Panc1 (cell line): ENCODE measurements at places on chromosomes 11 and 22.

DNA sequence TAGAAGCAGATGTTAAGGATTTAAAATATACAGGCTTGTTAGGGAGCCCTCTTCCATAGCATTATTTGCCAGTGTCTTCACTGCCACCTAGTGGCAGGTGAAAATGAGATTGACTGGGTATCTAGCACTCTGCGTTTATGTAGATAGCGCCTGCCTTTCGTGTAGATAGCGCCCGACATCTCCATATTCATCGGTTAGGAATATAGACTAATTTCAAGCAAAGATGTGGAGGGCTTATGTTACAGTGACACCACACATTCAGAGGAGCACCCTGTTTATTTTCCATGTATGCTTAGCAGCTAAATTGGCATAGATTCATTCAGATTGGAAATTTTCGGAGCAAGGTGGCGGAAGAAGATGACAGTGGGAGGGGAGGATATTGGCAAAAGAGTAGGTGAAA is 72.0 kb downstream of the SLC5A12 start:
- H3K4me1 ChIP-seq = no peaks in the 10 kb centered on the region
- 0 out of 2 replicates have a peak, but pooled peaks cover 2% of the 10 kb centered on the region for H3K27me3 ChIP-seq
- H3K27ac ChIP-seq = no peak overlapping the region
- DNase-seq = peak; percentile 36
- H3K36me3 ChIP-seq = no peaks in the 10 kb centered on the region

DNA sequence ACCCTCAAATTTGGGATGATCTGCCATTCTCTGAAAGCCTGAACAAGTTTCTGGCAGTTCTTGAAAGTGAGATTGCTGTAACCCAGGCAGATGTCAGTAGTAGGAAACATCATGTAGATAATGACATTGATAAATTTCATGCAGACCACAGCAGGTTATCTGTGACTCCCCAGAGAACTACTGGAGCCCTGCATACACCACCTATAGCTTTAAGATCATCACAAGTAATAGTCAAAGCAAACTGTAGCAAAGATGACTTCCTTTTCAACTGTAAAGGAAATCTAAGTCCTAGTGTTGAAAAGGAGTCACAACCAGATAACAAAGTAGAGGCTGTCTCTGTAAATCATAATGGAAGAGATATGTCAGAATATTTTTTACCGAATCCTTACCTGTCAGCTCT is 31.0 kb downstream of the DDIAS start:
- H3K27me3 ChIP-seq = no peaks in the 10 kb centered on the region
- no peak overlapping the region for H3K27ac ChIP-seq
- peaks cover 13% of the 10 kb centered on the region for H3K36me3 ChIP-seq
- H3K4me3 ChIP-seq = no peak overlapping the region
- no peaks in the 10 kb centered on the region for H3K4me1 ChIP-seq
- no peak for DNase-seq

GRCh38 chr11:32231909-32232493 is 141.1 kb downstream of the RCN1 start:
- no peak overlapping the region for H3K27ac ChIP-seq
- H3K4me3 ChIP-seq = no peak overlapping the region
- DNase-seq = no peak
- H3K27me3 ChIP-seq = peaks cover 15% of the 10 kb centered on the region; the same call in 1 of the 2 replicates
- no peaks in the 10 kb centered on the region for H3K36me3 ChIP-seq

DNA sequence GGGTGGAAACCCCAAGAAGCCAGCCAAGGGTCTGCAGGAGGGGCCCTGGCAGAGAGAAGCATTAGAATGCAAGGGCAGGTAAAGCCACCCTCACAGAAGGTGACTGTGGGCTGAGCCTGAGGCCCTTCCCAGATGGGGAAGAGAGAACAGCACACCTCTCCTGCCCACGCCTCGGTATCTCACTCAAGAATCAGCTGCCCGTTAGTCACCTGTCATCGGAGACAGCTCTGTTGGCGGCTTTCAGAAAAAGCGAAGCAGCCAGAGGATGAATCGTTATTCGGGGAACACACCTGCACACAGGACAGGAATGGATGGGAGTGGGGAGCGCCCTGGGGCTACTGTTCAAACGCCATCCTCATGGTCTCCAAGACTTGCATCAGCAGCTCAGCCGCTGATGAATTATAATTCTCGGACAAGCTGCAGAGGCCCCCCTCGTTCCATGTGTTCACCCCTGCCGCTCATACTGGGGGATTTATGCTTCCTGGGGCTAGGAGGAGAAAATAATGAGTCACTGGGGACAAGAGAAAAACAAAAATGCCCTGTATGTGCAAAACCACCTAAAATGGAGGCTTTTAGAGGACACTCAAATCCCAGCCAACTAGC is 21.6 kb upstream of the TMA7B start:
- H3K4me3 ChIP-seq = no peak overlapping the region
- peaks cover 4% of the 10 kb centered on the region for H3K27me3 ChIP-seq
- no peaks in the 10 kb centered on the region for H3K4me1 ChIP-seq
- no peak for DNase-seq
- H3K27ac ChIP-seq = no peak overlapping the region

GRCh38 chr11:119319700-119320239 is 2.8 kb upstream of the MCAM start:
- peaks cover 55% of the 10 kb centered on the region for H3K4me1 ChIP-seq
- no peak for DNase-seq
- peak overlapping the region; percentile 78 for H3K27ac ChIP-seq
- no peaks in the 10 kb centered on the region for H3K27me3 ChIP-seq

- H3K27ac ChIP-seq = peak overlapping the region; percentile 39
- H3K4me3 ChIP-seq = peak overlapping the region; percentile 68
- H3K36me3 ChIP-seq = no peaks in the 10 kb centered on the region; the same call in 1 of the 2 replicates
- H3K27me3 ChIP-seq = no peaks in the 10 kb centered on the region
These were observed 462 bp downstream of the UBE2L6 start for GRCh38 chr11:57566905-57567514.
